ENCODE measurements at places on chromosomes 7 and 10. TPM values are rescaled to one million over a fixed set of nuclear protein-coding genes. Genes with fewer than 3 reads are reported as not detected.

GRCh38 chr7:116653204-116653603, 18.8 kb upstream of the MET start:
- peak; percentile 86 for DNase-seq

DNA sequence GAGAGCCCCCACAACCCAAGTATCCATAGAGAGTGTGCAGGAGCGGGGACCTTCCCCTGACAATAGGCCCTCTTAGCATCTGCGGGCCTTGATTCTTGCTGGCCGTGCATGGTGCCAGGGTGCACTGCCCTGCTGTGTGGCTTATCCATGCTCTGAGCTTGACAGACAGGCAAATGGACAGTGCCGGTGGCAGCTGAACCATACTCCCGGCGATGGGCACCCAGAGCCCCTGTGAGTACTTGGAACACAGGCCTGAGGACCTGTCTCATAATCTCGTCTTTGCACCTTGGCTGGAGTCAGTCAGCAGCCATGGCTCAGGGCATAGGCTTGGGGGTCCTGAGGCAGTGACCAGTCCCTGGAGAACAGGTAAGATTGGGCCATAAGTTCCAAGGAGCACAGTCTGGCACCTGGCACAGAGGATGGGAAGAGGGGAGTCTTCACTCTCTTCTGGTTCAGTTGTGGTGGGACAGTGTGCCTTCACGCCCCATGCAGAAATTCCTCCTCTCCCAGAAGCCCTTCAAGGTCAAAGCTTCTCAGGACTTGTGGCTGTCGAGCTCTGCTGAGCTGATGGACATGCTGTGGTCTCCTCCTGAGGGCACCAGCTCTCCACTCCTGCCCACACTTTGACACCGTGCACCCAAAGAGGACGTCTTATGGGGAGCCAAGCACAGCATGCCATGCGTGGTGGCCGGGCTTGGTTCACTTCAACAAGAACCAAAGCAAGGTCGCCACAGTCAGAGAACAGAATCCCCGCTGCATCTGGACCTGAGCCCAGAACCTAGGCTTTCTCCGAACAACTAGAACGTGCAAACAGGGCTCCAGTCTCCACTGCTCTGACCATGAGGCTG, 59.4 kb upstream of the CAMK2B start:
- no peak for DNase-seq

DNA sequence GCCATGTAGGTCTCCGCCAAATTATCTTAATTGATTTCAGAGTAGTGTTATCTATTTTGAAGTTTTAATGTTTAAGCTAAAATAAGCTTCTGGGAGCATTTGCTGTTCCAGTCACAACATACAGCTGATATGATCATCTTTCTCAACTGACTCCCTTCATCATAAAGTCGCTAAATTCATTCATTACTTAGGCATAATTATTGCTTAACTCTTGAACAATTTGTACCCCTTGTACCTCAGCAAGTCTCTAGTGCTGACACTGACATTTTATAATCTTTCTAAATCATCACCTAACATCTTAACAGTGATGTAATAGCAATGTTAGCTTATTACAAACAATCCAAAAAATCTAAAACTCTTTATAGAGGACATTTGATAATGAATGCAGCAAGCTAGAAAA, 54.3 kb upstream of the WNT16 start:
- no peak for DNase-seq

DNA sequence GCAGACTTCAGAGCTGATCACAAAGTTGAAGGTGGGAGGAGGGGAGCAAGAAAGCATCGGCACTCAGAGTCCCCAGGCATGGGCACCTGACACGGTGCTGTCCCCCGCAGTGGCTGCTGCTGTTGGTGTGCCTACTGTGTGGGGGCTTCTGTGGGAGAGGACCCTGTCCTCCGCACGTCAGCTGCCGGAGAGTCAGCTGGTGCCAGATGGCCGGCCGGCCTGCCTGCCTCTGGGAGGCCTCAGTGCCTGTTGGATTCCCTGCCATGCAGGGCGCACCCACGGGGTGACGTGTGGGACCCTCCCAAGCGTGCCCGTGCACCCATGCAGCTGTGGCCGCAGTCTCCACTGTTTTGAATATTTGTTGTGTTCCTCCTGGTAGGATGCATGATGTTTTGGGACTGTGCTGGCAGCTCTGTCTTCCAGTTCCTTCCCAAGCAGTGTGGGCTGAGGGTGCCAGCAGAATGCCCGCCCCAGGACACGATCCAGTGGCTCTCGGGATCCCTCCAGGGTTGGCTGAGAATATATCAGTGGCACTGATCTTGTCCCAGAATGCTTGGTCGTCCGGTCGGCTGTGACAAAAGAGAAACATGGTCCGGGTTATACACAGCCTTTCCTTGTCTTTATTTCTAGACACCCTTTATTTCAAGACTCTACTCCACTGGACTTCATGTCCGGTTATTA, 185.6 kb downstream of the MGMT start:
- no peak for DNase-seq

DNA sequence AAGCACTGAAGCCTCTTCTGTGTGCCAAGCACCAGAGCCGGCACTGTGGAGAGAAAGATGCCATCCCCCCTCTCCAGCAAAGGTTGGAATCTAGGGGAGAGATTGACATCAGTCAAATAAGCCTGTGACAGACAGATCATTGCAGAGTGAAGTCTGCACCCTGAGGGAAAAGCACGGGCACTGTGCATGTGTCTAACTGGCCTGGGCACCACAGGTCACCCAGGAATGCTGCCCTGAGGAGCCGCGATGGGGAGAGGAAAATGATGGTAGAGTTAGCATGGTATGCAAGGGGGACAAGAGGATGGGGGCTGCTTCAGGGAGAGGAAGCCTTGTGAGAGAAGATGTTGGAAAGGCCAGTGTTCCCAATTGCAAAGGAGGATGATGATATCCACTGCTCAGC, 261.0 kb downstream of the GRID1 start:
- no peak for DNase-seq

DNA sequence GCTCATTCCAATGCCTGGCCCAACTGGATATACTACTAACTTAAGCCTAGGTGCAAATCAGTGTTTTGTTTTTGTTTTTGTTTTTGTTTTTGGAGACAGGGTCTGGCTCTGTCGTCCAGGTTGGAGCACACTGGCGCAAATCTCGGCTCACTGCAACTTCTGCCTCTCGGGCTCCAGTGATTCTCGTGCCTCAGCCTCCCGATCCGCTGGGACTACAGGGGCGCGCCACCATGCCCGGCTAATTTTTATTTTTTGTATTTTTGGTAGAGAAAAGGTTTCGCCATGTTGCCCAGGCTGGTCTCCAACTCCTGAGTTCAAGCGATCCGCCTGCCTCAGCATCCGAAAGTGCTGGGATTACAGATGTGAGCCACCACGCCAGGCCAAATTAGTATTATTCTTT, 1.6 kb downstream of the PPP3CB start:
- DNase-seq: no peak

DNA sequence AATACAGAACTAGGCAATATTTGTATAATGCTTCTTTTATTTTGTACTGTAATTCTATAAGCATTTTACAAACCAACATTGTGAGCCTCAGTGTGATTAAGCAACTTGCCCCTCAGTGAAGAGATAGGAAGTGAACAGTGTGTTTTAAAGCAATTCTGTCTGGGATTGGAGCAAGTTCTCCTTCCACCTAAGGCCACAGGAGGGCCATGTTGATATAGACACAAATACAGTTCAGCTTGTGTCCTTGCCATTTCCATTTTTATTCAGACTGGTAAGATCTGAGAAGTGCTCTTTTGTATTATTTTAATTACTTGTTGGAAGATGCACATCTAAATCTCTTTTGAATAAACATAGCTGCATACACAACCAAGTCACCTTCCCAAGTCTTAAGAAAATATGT, 416.3 kb upstream of the COBL start:
- no peak for DNase-seq

- peak; percentile 15 for DNase-seq
Observed at GRCh38 chr10:43120929-43121314, 17.3 kb upstream of the CSGALNACT2 start.

- no peak for DNase-seq
Observed at GRCh38 chr10:63286754-63287264, 153.7 kb downstream of the NRBF2 start.

GRCh38 chr10:58026036-58026435, 241.7 kb downstream of the IPMK start:
- DNase-seq: no peak

- no peak for DNase-seq
Observed at GRCh38 chr7:143902332-143902899, 440 bp upstream of the TCAF1 start.

- no peak for DNase-seq
Observed at GRCh38 chr7:22864301-22864700, 41.7 kb upstream of the TOMM7 start.

DNA sequence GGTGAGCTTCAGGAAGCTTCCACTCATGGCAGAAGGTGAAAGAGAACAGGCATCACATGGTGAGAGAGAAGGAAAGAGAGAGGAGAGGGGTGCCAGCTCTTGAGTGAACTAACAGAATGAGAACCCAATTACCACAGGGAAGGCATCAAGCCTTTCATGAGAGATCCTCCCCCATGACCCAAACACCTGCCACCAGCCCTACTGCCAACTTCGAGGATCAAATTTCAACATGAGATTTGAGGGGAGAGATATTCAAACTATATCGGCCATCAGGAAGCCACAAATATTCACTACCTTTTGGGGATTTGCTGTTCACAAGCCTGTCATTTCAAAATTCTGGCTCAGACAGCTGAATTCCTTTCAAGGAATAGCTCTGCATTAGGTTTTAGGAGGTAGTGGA, 39.9 kb upstream of the SMNDC1 start:
- DNase-seq: no peak

DNA sequence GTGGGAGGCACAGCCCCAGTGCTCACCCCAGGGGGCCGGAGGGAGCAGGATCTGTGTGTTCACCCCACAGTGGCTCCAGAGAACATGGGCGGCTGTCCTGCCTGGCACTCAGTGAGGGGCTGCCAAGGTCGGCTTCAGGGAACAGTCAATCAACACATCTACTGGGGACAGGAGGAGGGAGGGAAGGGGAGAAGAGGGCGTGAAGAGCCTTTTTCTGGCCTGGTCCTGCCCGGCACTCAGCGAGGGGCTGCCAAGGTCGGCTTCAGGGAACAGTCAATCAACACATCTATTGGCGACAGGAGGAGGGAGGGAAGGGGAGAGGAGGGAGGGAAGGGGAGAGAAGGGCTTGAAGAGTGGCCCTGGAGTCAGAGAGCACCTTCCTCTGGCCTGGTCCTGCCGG, 184.9 kb downstream of the ADARB2 start:
- DNase-seq: no peak

GRCh38 chr7:78179827-78180477, 381.4 kb downstream of the PHTF2 start:
- DNase-seq: no peak

DNA sequence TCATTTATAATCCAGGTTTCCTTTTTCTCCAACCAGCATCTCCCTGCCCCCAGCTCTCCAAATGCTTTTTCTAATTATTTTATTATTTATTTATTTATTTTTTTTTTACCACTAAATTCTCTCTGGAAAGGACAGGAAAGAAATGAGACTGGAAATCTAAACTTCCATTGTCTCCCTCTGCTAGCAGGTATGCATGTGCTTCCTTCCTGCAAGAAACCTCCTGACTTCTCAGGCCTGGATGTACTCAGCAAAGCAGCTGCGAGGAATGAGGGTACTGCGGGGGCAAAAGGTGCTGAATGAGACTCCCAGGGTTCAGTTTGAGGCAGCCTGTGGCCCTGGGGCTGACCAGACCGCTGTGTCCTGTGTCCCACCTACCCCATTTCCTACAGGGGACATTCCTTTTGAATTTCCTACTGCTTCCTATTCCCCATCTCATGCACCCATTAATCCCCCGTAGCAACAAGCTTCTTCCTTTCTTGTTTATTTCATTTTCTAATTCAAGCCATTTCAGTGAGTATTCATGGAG, 324.6 kb upstream of the IGFBP3 start:
- DNase-seq: no peak

GRCh38 chr7:146255609-146256008, 139.0 kb downstream of the CNTNAP2 start:
- no peak for DNase-seq

- DNase-seq: no peak
Observed at GRCh38 chr10:101444058-101444898, 90.3 kb downstream of the BTRC start.

DNA sequence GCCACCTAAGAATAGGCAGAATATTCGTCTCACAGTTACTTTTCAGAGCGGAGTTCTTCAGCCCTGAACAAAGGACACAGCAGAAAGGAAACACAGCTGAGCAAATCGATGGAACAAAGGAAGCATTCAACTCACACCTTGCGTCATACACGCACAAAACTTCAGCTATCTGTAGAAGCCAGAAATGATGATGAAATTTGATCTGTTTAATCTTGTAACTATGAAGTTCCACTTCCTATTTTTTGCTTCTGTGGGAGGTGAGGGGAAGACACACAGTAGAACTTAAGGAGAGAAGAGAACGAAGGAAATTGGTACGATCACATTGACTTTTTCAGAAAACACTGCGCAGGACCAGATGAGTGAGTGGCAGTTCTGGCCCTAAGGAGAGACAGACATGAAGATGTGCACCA, 26.2 kb downstream of the FAM171A1 start:
- DNase-seq: peak; percentile 63

GRCh38 chr7:31190906-31191305, 138.8 kb downstream of the ADCYAP1R1 start:
- DNase-seq: no peak

- no peak for DNase-seq
Observed at GRCh38 chr7:66739477-66739876, 1.1 kb upstream of the RABGEF1 start.

DNA sequence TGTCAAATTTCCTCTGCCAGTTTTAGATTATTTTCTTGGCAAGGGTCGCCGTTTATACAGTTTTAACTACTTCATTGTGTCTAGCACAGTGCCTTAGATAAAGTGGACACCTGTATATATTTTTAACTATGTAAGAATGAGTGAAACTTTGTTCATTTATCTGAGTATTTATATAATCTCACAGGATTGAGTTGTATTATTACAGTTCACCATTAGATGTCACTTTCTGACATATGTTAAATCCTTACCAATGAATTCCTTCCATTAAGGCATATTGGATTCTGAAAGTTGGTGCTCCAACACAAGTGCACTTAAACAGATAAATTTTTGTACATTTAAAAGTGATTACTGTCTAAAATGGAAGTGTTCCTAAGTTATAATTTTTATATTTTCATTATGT, 43.0 kb downstream of the ZMYND11 start:
- peak; percentile 48 for DNase-seq

TUBAL3 gene
- total RNA-seq: 1.4 TPM

TAS2R4 gene
- 0.12 TPM for total RNA-seq

PCLO gene
- total RNA-seq: 1.2 TPM

SLC16A9 gene
- total RNA-seq: not detected

DEPP1 gene
- total RNA-seq: 16.5 TPM

ARHGEF5 gene
- total RNA-seq: 1.4 TPM

LOXL4 gene
- under 0.01 TPM for total RNA-seq

CD36 gene
- 6.5 TPM for total RNA-seq

HOXA2 gene
- 0.84 TPM for total RNA-seq

OR2A12 gene
- not detected for total RNA-seq

CYP2C19 gene
- 0.12 TPM for total RNA-seq

DKK1 gene
- 7.3 TPM for total RNA-seq

AZGP1 gene
- 2.2 TPM for total RNA-seq

OR6V1 gene
- total RNA-seq: not detected

Data from RPMI7951 (cell line).